Psoas muscle (tissue), 8 donors: ENCODE measurements at places on chromosomes 6 and 20. TPM values are rescaled to one million over a fixed set of nuclear protein-coding genes. Genes with fewer than 3 reads are reported as not detected.

Gene RIPPLY2
- not detected for total RNA-seq

Gene KIAA1755
- 0.27 TPM for total RNA-seq

DNA sequence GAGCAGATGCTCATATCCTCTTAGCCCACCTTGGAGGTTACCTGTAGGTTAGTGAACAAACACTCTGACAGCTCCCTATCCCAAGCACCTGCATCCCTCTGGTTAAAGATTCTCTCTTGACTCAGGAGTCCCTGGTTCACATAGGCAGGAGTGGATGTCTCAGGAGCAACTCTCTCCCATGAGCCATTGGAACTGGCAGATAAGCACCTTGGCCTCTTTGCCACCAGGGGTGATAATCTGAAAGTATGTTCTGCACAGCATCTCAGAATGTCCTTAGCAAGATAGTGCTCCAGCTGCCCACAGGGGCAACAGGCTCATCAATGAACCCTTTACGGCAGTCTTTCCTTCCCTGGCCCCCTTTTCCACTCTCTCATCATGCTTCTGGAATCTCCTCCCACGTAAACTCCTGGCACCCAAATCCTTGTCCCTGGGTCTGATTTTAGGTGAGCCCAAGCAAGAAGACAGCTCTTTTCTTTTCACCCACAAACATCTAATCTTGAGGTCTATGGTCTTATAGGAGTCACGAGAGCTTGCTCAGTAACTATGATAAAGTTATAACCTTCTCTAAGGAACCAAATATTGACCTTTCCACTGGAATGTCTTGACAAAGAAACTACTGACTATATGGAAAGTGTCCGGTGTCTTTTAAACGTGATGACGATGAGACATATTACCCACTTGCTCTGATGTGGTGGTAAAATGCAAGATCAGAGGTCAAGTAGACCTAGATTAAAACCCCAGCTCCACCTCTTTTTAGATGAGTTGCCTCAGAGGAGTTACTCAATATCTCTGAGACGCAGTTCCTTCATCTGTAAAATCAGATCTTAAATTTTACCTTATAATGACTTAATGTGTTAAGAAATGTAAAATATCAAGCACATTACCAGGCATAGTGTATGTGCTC, 39.8 kb upstream of the ISM1 start:
- no peaks in the 10 kb centered on the region for H3K36me3 ChIP-seq
- no peak overlapping the region for H3K4me3 ChIP-seq
- no peaks in the 10 kb centered on the region for H3K4me1 ChIP-seq
- no peak for DNase-seq
- no peak overlapping the region for H3K27ac ChIP-seq

Gene RFX6
- not detected for total RNA-seq

- H3K4me1 ChIP-seq = peaks cover 15% of the 10 kb centered on the region
- H3K27me3 ChIP-seq = no peaks in the 10 kb centered on the region
- no peak overlapping the region for H3K27ac ChIP-seq
- no peaks in the 10 kb centered on the region for H3K36me3 ChIP-seq
- DNase-seq = no peak
Measured at GRCh38 chr6:169048185-169048864, 205.3 kb downstream of the THBS2 start.

Gene CHRNA4
- total RNA-seq = not detected

GRCh38 chr6:110322151-110322873, 35.8 kb downstream of the METTL24 start:
- no peaks in the 10 kb centered on the region for H3K36me3 ChIP-seq
- no peak for DNase-seq
- H3K4me1 ChIP-seq = no peaks in the 10 kb centered on the region
- peaks cover 1% of the 10 kb centered on the region for H3K27me3 ChIP-seq
- no peak overlapping the region for H3K27ac ChIP-seq

Gene OR12D3
- not detected for total RNA-seq

- H3K4me1 ChIP-seq = peaks cover 2% of the 10 kb centered on the region
- H3K4me3 ChIP-seq = peak within 1 kb of the TSS; percentile 80
- no peaks in the 10 kb centered on the region for H3K36me3 ChIP-seq
- no peak within 1 kb of the TSS for H3K27ac ChIP-seq
- peak; percentile 76 for DNase-seq
Measured at GRCh38 chr6:138107078-138107751, at the start of gene PERP. TSS of gene PERP (minus strand) at chr6:138107419. CDS start at chr6:138107340, 79 bp downstream.

Gene GABRR2
- 0.34 TPM for total RNA-seq

- H3K4me1 ChIP-seq = peaks cover 19% of the 10 kb centered on the region
- DNase-seq = no peak
- no peaks in the 10 kb centered on the region for H3K36me3 ChIP-seq
- H3K4me3 ChIP-seq = peak overlapping the region; percentile 26
- H3K27me3 ChIP-seq = no peaks in the 10 kb centered on the region
- peak overlapping the region; percentile 57 for H3K27ac ChIP-seq
Measured at GRCh38 chr6:29967379-29968010, 25.2 kb downstream of the HLA-A start.

- no peak for DNase-seq
- no peaks in the 10 kb centered on the region for H3K4me1 ChIP-seq
- H3K27ac ChIP-seq = no peak overlapping the region
- H3K27me3 ChIP-seq = no peaks in the 10 kb centered on the region
- H3K36me3 ChIP-seq = no peaks in the 10 kb centered on the region
Measured at GRCh38 chr6:7812623-7813022, 86.7 kb downstream of the BMP6 start.

DNA sequence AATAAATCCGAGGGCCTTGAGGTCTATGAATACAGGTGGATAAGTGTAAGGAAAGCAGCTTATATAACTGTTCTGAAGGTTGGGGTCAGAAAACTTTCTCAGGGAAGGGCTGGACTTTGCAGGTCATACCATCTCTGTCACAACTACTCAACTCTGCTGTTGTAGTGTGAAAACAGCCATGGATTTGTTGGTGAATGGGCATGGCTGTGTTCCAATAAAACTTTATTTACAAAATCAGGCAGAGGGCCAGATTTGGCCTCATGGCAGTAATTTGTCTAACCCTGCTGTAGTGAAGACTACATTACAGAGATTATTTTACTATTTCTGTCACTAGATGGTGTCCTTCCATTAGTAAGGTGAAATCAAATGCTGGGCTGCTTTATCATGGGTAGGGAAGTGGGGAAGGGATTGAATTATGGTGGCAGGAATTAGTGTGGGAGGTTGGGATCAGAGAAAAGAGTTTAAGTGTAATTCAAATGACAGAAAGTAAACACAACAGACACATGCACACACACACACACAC, 409.6 kb upstream of the CHD6 start:
- DNase-seq = no peak
- H3K27ac ChIP-seq = no peak overlapping the region
- H3K27me3 ChIP-seq = peaks cover 2% of the 10 kb centered on the region
- H3K4me3 ChIP-seq = no peak overlapping the region
- H3K36me3 ChIP-seq = no peaks in the 10 kb centered on the region
- H3K4me1 ChIP-seq = no peaks in the 10 kb centered on the region

Gene TFAP2D
- not detected for total RNA-seq

DNA sequence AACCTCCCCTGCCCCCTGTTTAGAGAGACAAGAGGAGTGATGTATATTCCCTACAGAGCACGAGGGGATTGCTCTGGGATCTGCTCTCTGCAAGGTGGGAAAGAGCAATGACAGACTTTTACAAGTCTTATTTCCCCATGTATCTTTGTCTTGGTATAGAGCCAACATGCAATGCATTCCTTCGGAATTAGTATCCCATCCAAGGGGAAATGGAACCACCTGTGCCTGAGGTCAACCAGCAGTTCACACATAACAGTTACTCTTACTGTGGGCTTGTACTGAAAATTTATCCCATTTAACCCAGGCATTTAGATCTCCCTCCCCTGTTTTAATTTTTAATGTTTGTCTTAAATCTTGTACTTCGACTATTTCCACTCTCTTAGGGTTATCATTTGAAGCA, 250.4 kb downstream of the C6orf118 start:
- no peak for DNase-seq
- no peaks in the 10 kb centered on the region for H3K4me1 ChIP-seq
- H3K27ac ChIP-seq = no peak overlapping the region
- no peaks in the 10 kb centered on the region for H3K36me3 ChIP-seq
- H3K27me3 ChIP-seq = no peaks in the 10 kb centered on the region

DNA sequence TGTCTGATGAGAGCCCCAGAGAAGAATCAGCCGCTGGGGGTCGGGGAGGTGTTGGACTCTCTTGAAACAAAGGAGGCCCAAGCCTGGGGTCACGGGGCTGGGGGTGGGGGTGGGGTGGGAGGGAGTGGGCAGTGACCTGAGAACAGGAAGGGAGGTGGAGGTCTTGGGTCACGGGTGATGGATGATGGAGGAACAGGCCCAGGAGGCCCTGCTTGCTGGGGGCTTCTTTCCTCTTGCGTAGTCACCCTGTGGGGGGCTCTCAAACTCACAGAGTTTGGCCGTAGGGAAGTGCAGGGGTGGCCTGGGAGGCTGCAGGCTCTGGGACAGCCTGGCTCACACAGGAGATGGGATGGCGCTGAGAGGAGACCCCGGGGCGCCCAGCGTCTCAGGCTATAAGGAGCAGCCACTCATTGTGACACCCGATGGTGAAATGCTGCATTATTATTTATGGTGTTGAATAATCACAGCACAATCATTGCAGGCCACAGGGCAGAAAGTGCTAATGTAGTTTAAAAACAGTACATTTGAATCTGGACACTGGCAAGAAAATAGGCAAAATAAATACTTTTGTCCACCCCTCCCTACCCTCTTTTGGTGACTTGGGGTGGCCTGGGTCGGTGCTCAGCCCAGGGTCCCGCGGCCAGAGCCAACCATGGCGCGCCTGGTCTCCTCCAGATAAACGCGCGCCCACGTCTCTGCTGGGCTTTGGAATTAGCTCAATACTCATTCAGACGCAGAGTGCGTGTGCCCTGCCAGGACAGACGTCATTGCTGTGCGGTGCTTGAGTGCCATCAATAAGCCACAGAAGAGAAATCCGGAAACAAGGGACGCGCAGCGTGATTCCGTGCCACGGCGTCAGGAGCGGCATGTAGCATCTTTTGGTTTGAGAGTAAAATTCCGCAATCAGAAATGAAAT, 27.3 kb upstream of the BHLHE23 start:
- DNase-seq = peak; percentile 21
- no peaks in the 10 kb centered on the region for H3K4me1 ChIP-seq
- H3K4me3 ChIP-seq = no peak overlapping the region

GRCh38 chr6:136703331-136703865, 88.9 kb downstream of the MAP3K5 start:
- H3K4me3 ChIP-seq = no peak overlapping the region
- no peaks in the 10 kb centered on the region for H3K27me3 ChIP-seq
- no peak overlapping the region for H3K27ac ChIP-seq
- peaks cover 10% of the 10 kb centered on the region for H3K4me1 ChIP-seq

DNA sequence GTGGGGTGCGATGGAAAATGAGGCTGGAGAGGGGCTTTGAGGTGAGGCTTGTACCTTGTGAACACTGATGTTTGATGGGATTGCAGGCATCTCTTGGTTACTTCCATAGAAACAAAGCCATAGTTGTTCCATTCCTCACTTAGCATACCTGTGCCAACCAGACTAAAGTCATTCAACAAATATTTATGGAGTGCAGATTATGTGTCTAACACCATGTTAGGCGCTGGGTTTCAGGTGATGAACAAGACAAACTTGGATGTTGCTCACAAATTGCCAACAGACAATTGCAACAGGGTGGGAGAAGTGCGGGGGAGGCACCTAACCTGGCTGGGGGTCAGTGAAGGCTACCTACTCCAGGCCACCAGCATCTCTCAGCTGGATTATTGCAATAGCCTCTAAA, 1.5 kb downstream of the TTPAL start:
- peaks cover 18% of the 10 kb centered on the region for H3K4me1 ChIP-seq
- DNase-seq = no peak
- H3K27me3 ChIP-seq = no peaks in the 10 kb centered on the region
- peaks cover 26% of the 10 kb centered on the region for H3K36me3 ChIP-seq

GRCh38 chr6:83310046-83310445, 116.9 kb downstream of the RWDD2A start:
- H3K27ac ChIP-seq = no peak overlapping the region
- H3K4me3 ChIP-seq = no peak overlapping the region
- no peaks in the 10 kb centered on the region for H3K27me3 ChIP-seq
- peaks cover 19% of the 10 kb centered on the region for H3K36me3 ChIP-seq
- no peaks in the 10 kb centered on the region for H3K4me1 ChIP-seq

Gene MUC22
- total RNA-seq = 0.08 TPM

- H3K27me3 ChIP-seq = no peaks in the 10 kb centered on the region
- peaks cover 47% of the 10 kb centered on the region for H3K4me1 ChIP-seq
- H3K27ac ChIP-seq = no peak overlapping the region
- DNase-seq = no peak
- H3K4me3 ChIP-seq = no peak overlapping the region
- peaks cover 2% of the 10 kb centered on the region for H3K36me3 ChIP-seq
Measured at GRCh38 chr20:41225091-41225490, 87.7 kb downstream of the PLCG1 start.

DNA sequence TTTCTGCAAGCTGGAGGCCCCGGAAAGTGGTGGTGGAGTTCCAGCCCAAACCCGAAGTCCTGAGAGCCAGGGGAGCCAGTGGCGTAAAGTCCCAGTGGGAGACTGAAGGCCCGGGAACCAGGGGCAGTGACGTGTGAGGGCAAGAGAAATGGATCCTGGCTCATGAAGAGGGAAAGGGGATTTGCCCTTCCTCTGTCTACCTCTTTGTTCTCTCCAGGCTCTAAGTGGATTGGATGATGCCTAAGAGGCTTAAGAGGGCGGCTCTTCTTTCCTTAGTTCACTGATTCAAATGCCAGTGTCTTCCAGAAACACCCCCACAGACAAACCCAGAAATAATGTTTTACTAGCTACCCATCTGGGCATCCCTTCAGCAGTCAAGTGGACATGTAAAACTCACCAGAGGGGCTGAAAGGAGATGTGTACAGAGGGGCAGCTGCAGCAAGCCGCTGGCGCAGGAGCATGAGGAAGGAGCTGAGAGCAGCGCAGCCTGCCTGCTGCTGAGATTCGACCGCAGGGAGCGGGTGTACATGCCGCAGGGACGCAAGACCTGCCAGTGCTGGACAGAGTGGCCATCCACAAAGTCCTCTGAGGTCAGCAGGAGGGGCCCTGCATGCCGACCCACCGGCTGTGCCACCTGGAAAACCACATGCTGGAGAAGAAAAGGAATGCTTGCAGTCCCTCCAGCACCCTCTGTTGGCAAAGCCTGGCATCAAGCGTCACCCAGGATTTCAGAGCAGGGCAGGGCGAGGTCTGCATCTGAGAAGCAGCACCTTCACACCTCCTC, 29.5 kb downstream of the CDYL start:
- no peaks in the 10 kb centered on the region for H3K27me3 ChIP-seq
- peak; percentile 70 for DNase-seq
- H3K36me3 ChIP-seq = no peaks in the 10 kb centered on the region

Gene FAM83B
- 0.60 TPM for total RNA-seq

Gene WFDC2
- total RNA-seq = not detected
